ENCODE measurements at places on chromosomes 3 and 15. TPM values are rescaled to one million over a fixed set of nuclear protein-coding genes. Genes with fewer than 3 reads are reported as not detected.

Gene LYZL4
- polyA plus RNA-seq: not detected

Gene LRTM1
- not detected for polyA plus RNA-seq

Gene MCCC1
- polyA plus RNA-seq: 75.5 TPM

Gene TASOR
- 73.7 TPM for polyA plus RNA-seq

Gene PLA2G4B
- 21.3 TPM for polyA plus RNA-seq

Gene CYP19A1
- 0.99 TPM for polyA plus RNA-seq

Gene C2CD4A
- polyA plus RNA-seq: 0.29 TPM

Gene CSPG4
- polyA plus RNA-seq: 10.0 TPM

Gene IGSF10
- polyA plus RNA-seq: 2.3 TPM

Gene TMEM158
- 6.3 TPM for polyA plus RNA-seq

Gene SAMD7
- polyA plus RNA-seq: not detected

Gene GP5
- 0.65 TPM for polyA plus RNA-seq

Gene IQCB1
- polyA plus RNA-seq: 29.1 TPM

Gene IRAK2
- polyA plus RNA-seq: 0.87 TPM

Gene ISL2
- polyA plus RNA-seq: not detected

Gene GPR15
- polyA plus RNA-seq: not detected

Gene LEKR1
- polyA plus RNA-seq: 2.4 TPM

Gene LIPC
- polyA plus RNA-seq: 14.8 TPM

Gene CHRFAM7A
- 0.56 TPM for polyA plus RNA-seq

Gene ZIC4
- polyA plus RNA-seq: not detected

Gene TEX55
- not detected for polyA plus RNA-seq

Gene PEAK1
- polyA plus RNA-seq: 28.6 TPM

Gene PRSS50
- polyA plus RNA-seq: 1.1 TPM

Gene PYGO1
- polyA plus RNA-seq: 15.7 TPM

Gene KLHL6
- 1.6 TPM for polyA plus RNA-seq

Gene IL17RD
- polyA plus RNA-seq: 55.6 TPM

Gene MOBP
- 0.17 TPM for polyA plus RNA-seq

Gene P2RY12
- polyA plus RNA-seq: 1.2 TPM

Gene CCDC39
- polyA plus RNA-seq: 9.2 TPM

Gene CYP1A1
- not detected for polyA plus RNA-seq

Gene GABRB3
- 6.5 TPM for polyA plus RNA-seq

Gene GOLGA6A
- polyA plus RNA-seq: 0.39 TPM

Gene POU1F1
- not detected for polyA plus RNA-seq

Gene CCDC54
- not detected for polyA plus RNA-seq

Gene GATM
- polyA plus RNA-seq: 175 TPM

Gene SAMMSON
- not detected for polyA plus RNA-seq

Gene CPNE9
- not detected for polyA plus RNA-seq

Gene CEP152
- 4.7 TPM for polyA plus RNA-seq

Gene MKRN3
- 1.4 TPM for polyA plus RNA-seq

Gene GHSR
- polyA plus RNA-seq: not detected

Gene ACP3
- polyA plus RNA-seq: 84.0 TPM

Gene OXNAD1
- polyA plus RNA-seq: 19.8 TPM

Measured in left renal cortex interstitium (tissue), 4 donors.